H1 (cell line): ENCODE measurements at places on chromosomes 4 and X.
A peak's percentile ranks its signal among the peaks of the same experiment; 100 is the strongest.

DNA sequence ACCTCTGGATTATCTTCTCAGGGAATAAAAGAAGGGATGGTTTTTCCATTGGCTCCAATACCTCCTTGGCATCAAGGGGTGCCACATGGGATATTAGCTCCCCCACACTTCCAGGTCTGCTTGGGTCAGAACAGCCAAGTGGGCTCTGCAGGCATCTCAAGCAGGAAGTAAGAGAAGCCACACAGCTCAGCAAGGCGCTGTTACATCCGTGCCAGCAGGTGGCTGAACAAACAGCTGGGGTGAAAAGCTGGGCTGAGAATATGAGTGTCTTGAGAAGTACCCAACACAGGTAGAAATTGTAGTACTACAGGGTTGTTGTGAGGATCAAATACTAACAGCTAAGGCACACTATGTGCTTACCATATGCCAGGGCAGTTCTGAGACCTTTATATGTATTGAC, 76.7 kb upstream of the TMEM150C start:
- no peak for DNase-seq

DNA sequence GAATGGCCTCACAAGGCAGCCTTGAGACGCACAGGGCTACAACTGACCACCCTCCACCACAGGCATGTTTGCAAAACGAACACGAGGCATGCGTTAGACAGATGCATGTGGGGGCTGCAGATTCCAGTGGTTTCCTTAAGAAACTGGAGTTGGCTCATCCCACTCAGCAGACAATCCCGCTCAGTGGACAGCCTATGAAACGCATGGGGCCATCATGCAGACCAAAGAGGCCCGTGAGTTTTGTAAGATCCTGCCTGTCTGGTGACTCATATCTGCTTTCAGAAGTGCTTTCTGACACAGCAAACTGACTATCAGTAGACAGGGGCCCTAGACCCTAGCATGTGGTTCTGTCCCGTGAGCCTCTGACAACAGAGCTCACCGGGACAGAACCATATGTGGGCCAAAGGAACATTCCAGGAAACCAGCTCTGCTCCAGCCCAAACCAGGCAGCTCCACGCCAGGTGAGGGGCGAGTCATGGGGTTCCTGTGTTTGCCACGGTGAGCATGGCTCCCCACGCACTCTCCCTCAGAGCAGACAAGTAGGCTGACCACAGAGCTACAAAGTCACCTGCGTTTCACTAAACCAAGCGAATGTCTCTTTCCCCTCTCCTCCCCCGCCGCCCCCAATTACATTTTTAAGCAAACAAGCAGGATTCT, 74.4 kb downstream of the MTMR1 start:
- no peak for DNase-seq

- DNase-seq, result no peak
Measured at GRCh38 chrX:39652336-39652735, 445.4 kb downstream of the BCOR start.

DNA sequence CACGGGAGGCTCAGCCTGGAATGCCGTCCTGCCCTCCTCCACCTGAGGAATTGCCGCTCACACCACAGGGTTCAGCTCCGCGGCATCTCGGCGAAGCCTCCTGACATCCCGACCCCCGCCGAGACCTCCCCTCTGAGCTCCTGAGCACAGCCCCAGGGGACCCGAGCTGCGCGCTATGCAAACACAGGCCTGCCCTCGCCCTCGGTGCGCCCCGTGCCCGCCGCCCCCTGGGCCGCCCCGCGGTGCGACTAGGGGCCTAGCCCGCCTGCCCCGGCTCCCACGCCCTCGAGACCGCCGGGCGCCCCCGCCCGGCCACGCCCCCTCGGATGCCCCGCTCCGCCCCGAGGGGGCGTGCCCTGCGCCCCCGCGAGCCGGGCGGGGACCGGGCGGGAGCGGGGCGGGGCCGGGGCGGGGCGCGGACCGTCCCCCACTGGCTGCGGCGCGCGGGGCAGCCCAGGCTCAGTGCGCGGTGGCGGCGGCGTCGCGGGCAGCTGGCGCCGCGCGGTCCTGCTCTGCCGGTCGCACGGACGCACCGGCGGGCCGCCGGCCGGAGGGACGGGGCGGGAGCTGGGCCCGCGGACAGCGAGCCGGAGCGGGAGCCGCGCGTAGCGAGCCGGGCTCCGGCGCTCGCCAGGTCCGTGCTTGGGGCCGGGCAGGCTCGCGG, at the start of gene FGFR3:
TSS of gene FGFR3 (plus strand) at position 462 of the 664 bp plus-strand sequence. CDS start 642 bp downstream, outside the sequence.
- DNase-seq, result peak; percentile 47

GRCh38 chr4:120725639-120726580, 196.6 kb downstream of the PRDM5 start:
- no peak for DNase-seq

DNA sequence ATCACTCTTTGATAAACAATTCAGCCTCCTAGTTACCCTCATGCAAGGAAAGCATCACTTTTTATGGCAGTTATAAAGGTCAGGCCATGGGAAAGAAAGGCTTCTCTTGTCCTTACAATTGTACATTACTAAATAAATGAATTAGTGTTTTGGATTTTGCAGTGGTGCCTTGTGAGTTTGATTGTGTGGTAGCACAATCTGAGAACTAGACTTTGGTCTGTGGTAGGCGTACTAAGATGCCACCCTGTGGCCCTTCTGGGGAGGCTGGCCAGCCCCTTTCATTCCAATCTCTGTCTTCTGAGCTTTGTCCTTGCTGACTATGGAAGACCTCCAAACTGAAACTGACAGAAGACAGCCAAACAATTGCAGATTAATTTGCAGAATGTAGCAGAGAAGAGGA, 14.6 kb upstream of the HNRNPD start:
- no peak for DNase-seq

GRCh38 chr4:3190549-3190948, 58.4 kb upstream of the MSANTD1 start:
- DNase-seq, result no peak

GRCh38 chrX:95678679-95679078, 1006.0 kb upstream of the DIAPH2 start:
- no peak for DNase-seq

DNA sequence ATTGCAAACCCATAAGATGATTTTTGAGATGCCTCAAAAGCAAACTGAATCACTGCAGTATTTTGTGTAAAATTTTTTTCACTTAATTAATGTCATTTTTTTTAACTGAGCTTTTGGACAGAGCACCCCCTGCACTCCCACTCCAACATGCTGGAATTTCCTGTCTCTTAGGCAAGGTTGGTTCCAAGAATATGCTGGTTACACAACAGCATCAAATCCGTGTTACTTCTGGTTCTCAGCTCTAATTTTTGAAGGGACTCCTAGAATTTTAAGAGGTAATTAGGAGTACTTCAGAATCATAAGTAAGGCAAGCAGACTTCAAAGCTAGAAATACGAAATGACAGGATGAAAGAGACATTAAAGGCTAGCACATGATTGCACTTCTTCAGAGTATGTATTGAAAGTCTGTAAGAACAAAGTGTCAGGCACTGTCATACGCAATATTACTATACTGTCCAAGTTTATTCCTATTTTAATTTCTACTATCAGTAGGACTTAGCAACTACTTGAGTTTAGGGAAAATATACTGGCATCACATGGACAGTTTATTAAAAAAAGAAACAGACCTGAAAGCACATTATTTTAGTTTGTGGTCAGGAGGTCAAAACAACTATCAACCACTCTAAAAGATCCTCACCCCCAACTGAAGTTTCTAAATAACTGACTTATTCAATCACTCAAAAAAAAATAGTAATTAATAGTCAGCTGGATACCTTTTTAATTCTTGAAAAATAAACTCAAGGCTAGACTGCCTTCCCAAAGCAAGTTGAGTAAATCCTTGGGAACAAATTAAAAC, 1.6 kb upstream of the JCHAIN start:
- no peak for DNase-seq

DNA sequence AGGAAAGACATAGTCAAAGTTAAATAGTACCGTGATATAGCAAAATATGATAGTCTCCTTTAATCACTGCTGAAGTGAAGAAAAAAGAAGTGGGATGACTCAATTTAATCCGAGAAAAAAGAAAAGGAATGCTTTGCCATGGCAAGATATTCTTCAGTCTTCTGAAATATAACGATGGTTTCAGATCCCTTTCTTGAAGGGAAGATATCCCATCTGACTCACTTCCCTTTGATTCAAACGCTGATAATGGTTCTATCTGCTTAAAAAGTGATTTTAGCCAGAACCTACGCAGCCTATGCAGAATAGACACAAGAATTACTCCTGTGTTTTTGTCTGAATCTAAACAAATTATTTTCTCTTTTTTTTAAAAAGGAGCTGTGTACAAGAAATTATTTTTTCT, 68.1 kb upstream of the FTHL17 start:
- no peak for DNase-seq

DNA sequence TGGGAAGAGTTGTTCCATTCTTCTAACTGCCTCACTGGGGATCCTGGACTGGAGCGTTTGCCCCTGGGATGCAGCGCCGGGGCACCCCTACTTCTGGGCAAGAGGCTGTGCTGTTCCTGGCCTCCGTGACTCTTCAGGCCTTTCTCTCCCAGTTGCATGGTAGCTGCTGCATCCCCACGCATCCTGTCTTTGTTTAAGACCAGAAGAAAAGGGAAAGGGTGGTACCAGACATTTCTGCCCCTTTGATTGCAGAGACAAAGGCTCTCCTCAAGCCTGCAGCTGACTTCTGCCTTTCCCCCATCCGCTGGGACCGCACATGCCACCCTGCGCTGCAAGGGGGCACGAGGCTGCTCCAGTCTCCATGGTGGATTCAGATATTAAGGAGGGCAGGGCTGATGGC, 70.4 kb downstream of the SHROOM2 start:
- no peak for DNase-seq

- DNase-seq, result no peak
Measured at GRCh38 chr4:76623217-76624045, 188.4 kb downstream of the SHROOM3 start.

DNA sequence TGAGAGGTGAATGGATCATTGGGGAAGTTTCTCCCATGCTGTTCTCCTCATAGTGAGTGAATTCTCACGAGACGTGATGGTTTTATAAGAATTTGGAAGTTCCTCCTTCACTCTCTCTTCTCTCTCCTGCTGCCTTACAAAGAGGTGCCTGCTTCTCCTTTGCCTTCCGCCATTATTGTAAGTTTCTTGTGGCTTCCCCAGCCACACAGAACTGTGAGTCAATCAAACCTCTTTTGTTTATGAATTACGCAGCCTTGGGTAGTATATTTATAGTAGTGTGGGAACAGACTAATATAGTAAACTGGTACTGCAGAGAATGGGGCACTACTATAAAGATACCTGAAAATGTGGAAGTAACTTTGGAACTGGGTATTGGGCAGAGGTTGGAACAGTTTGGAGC, 7.8 kb upstream of the CTAG2 start:
- no peak for DNase-seq

DNA sequence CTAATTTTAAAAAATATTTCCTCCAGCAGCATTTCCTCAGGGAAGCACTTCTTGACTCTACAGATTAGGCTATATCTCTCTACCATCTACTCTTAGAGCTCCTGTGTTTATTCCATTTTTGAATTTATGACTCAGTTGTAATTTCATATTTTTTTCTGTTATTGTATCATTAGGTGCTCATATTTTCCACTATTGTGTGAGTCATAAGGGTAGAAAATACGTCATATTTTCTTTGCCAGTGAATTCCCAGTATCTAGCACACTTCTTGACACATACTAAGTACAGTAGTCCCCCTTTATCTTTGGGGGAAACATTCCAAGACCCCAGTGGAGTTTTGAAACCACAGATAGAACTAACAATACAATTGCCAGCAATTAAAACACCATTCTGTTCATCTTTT, 431.2 kb downstream of the GASK1B start:
- DNase-seq, result no peak

- no peak for DNase-seq
Measured at GRCh38 chr4:140281828-140282552, 91.5 kb upstream of the SCOC start.

GRCh38 chrX:39145859-39146258, 344.6 kb downstream of the MID1IP1 start:
- no peak for DNase-seq

GRCh38 chrX:43530837-43531236, 125.3 kb upstream of the MAOA start:
- no peak for DNase-seq

DNA sequence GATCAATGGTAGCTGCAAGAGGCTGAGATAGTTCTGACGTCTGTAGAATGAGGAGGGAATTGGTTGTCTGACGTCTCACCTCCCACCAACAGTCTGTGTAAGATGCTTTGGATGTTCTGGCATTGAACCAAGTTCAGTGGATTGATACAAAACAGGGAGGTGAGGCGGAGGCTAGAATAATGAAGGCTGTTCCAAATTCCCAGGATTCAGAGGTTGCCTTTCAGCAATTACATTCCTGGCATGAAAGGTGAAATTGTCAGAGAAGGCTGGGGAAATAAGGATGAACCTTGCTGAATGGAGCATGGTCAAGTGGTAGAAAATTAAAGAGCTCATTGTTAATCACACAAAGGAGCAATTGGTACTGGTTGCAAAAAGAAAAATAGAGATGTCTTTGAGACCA, 241.6 kb downstream of the FBXW7 start:
- DNase-seq, result no peak

DNA sequence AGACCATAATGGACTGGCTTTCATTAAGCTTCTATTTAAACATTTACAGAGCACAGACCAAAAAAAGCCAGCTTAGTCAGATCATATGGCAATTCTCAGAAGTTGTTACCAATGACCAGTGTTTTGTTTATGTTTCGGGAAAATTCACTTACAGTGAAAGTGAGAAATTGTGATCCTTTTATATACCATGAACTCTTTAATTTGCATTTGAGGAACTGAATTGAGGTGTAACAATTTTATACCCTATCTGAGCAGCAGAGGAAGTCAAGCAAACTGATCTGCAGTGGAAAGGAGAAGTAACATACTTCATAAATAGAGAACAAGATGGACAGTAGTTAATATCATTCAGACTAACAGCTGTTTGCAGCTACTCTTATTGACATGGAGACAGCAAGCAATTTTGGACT, 97.1 kb downstream of the TMA16 start:
- no peak for DNase-seq

DNA sequence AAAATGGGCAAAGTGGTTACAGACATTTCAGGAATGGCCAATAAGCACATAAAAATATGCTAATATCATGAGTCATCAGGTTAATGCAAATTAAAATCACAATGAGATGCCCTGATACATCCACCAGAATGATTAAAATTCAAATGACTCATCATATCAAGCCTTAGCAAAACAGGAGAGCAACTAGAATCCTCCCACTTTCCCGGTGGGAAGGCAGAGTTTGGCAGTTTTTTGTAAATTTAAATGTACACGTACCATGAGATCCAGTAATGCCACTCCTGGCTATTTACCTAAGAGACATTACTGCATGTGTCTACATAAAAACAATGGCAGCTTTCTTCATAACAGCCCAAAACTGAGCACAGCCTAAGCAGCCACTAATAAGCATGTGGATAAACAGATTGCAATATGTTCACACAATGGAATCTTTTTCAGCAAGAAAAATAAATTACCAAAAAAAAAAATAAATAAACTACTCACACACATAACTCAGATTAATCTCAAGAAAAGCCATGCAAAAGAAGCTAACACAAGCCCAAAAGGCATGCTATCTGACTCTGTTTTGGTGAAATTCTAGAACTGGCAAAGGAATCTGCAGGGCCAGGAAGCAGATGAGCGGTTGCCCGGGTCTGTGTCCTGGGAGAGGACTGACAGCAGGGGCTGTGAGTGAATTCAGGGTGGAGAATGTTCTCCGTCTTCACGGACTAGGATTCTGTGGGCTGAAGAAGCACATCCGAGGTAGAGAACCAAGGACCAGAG, 48.8 kb downstream of the AFAP1 start:
- no peak for DNase-seq

GRCh38 chr4:181592221-181592745, 650.9 kb upstream of the TENM3 start:
- no peak for DNase-seq
